Vein endothelial cell (primary cell): ENCODE measurements at places on chromosomes 2 and 18. TPM values are rescaled to one million over a fixed set of nuclear protein-coding genes. Genes with fewer than 3 reads are reported as not detected.

Gene SP110
- total RNA-seq, result 10.1 and 10.3 TPM in 2 replicates

Gene FOXI3
- total RNA-seq, result not detected in 2 replicates

Gene ATP6V1C2
- total RNA-seq, result under 0.01 and 0.10 TPM in 2 replicates

Gene DPP4
- total RNA-seq, result 10.3 and 16.0 TPM in 2 replicates

Gene SLC5A7
- total RNA-seq, result not detected in 2 replicates

Gene FBXO41
- total RNA-seq, result 0.33 and 0.96 TPM in 2 replicates

Gene PLEKHH2
- total RNA-seq, result 0.33 and 0.57 TPM in 2 replicates

Gene KCNS3
- 0.29 and 0.65 TPM in 2 replicates for total RNA-seq

Gene USP34
- 102 and 117 TPM in 2 replicates for total RNA-seq

Gene TMEM150A
- total RNA-seq, result 11.8 and 14.0 TPM in 2 replicates

Gene CRYGC
- not detected in 2 replicates for total RNA-seq

Gene MYOM1
- total RNA-seq, result under 0.01 and 0.10 TPM in 2 replicates

Gene TFCP2L1
- total RNA-seq, result not detected in 2 replicates

Gene SCN9A
- 0.33 and 0.96 TPM in 2 replicates for total RNA-seq

Gene CDKL4
- total RNA-seq, result 0.38 and 0.98 TPM in 2 replicates

Gene FZD7
- 0.29 and 0.33 TPM in 2 replicates for total RNA-seq

Gene SCG2
- not detected in 2 replicates for total RNA-seq

Gene ASAP2
- total RNA-seq, result 68.0 and 72.8 TPM in 2 replicates

Gene CROCC2
- total RNA-seq, result not detected in 2 replicates

Gene CNDP1
- total RNA-seq, result not detected in 2 replicates

Gene GRP
- total RNA-seq, result not detected in 2 replicates

Gene IL36B
- not detected in 2 replicates for total RNA-seq

Gene NAGK
- total RNA-seq, result 46.1 and 51.6 TPM in 2 replicates

Gene CDK5R2
- total RNA-seq, result not detected in 2 replicates

Gene KRTCAP3
- not detected in 2 replicates for total RNA-seq

Gene HRH4
- total RNA-seq, result under 0.01 and 0.10 TPM in 2 replicates

Gene KIF5C
- total RNA-seq, result 0.29 and 0.33 TPM in 2 replicates

Gene FN1
- total RNA-seq, result 1,141 and 2,305 TPM in 2 replicates

Gene COL5A2
- 107 and 136 TPM in 2 replicates for total RNA-seq

Gene LONRF2
- not detected in 2 replicates for total RNA-seq

Gene MTX2
- total RNA-seq, result 25.5 and 26.3 TPM in 2 replicates

Gene ALLC
- total RNA-seq, result not detected in 2 replicates

Gene SERPINB7
- not detected in 2 replicates for total RNA-seq

Gene RGPD8
- 12.8 and 16.0 TPM in 2 replicates for total RNA-seq

Gene FOXD4L1
- under 0.01 TPM in 1 of 2 replicates, not detected in the other for total RNA-seq

Gene CPLX4
- not detected in 2 replicates for total RNA-seq

Gene VWA3B
- total RNA-seq, result not detected in 2 replicates

Gene AKAIN1
- not detected in 2 replicates for total RNA-seq

Gene DLX1
- 0.29 TPM in 1 of 2 replicates, not detected in the other for total RNA-seq

Gene MALL
- total RNA-seq, result 67.0 and 130 TPM in 2 replicates

Gene AOX1
- 6.8 and 10.1 TPM in 2 replicates for total RNA-seq

Gene ARHGAP28
- total RNA-seq, result 18.9 and 25.6 TPM in 2 replicates

Gene IL36G
- not detected in 2 replicates for total RNA-seq

Gene MROH2A
- total RNA-seq, result not detected in 2 replicates

Gene MC5R
- not detected in 2 replicates for total RNA-seq

Gene VIT
- 1.3 and 3.2 TPM in 2 replicates for total RNA-seq

Gene CCDC74A
- 4.8 and 5.9 TPM in 2 replicates for total RNA-seq

Gene TRABD2A
- total RNA-seq, result 1.1 and 2.0 TPM in 2 replicates

Gene DNAJC5G
- 0.19 and 0.98 TPM in 2 replicates for total RNA-seq

Gene DSG1
- not detected in 2 replicates for total RNA-seq

Gene C2orf80
- total RNA-seq, result not detected in 2 replicates

Gene SLC30A3
- 3.2 and 11.8 TPM in 2 replicates for total RNA-seq

Gene IL1B
- total RNA-seq, result 0.19 and 0.33 TPM in 2 replicates

Gene AQP12A
- total RNA-seq, result not detected in 2 replicates
